Stromal cell of bone marrow (primary cell): ENCODE measurements at places on chromosomes 1 and 21.

DNA sequence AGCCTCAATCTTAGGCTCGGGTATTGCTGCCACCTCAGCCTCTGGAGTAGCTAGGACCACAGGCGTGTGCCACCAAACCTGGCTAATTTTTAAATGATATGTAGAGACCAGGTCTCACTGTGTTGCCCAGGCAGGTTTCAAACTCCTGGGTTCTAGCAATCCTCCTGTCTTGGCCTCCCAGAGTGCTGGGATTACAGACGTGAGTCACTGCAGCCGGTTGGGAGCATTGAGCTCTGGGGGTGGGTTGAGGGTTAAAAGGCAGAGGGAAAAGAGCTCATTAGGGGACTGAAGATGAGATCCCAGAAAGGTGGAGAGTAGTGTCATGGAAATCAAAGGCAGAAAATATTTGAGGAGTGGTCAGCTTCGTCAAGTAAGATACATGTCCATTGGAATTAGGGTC is 7.1 kb downstream of the RAD54L start:
- no peak for DNase-seq

DNA sequence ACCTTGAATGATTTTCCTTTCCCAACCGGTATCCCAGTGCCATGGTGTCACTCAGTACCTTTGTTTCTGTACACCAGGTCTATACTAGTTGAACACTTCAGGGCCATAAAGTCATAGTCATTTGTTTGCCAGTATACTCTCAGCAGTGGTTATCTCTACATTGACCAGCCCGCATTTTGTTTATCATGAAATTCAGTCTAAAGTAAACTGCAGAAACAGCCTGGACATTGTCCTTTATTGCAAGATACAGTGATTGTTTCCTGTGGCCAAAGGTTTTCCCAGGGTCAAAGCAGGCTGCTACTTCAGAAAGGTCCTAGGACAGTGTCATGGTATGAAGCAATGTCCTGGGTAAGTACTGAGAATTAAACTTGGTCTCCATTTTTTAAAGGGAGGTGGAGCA is 407.4 kb downstream of the RWDD3 start:
- no peak for DNase-seq

- no peak for DNase-seq
These were observed 59.2 kb upstream of the IVNS1ABP start for GRCh38 chr1:185376288-185376687.

- DNase-seq = no peak
These were observed 9.9 kb downstream of the TTC3 start for GRCh38 chr21:37082856-37083528.

DNA sequence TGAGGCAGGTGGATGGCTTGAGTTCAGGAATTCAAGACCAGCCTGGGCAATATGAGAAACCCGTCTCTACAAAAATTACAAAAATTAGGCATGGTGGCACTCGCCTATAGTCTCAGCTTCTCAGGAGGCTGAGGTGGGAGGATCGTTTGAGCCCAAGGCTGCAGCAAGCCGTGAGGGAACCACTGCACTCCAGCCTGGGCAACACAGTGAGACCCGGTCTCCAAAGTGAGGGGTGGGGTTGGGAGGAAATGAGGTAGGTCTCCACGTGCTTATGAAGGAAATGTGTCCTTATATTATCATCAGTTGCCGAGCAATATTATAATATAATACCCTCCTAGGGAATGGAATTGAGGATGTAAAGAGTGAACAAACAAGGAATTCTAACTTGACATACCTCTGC is 2.7 kb downstream of the TMEM50B start:
- DNase-seq = no peak

- no peak for DNase-seq
These were observed 13.2 kb downstream of the SEMA6C start for GRCh38 chr1:151133018-151133806.

- no peak for DNase-seq
These were observed 9.6 kb downstream of the VPS26C start for GRCh38 chr21:37257511-37257966.

GRCh38 chr1:100606438-100606837 is 68.5 kb downstream of the GPR88 start:
- DNase-seq = no peak

DNA sequence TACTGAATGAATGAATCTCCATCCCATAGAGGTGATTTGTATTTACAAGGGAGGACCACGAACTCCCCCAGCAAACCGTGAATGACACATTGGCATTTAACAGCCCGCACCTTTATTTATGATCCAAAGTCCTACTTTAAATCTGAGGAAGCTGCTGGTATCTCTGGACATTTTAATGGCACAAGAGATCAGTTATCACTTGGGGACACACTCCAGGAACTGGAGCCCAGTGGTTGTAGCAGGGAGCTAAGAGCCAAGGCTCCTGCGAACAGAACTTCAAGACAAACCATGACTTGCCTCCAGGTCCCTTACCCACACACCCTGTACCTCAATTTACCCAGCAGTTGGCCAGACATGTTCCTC is 1.2 kb downstream of the CTNNBIP1 start:
- DNase-seq = no peak
